ENCODE measurements at places on chromosomes 3 and 15.

DNA sequence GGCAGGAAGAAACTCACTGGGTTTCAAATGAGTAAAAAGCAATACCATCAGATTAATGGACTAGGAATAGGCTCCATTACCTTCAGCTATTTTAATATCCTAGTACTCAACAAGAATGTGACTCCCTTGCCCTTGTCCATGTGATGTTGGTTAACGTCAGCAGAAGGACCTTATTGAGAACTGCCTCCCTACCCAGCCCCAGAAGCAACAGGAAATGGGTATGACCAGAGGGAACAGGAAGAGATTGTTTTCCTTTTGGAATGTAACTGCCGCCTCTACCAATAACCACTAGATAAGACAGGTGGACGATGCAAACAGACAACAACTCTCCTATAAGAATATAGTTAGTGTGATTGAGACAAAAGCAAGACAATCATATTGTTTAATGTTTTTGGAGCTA is 10.4 kb upstream of the MME start:
- no peak for DNase-seq

DNA sequence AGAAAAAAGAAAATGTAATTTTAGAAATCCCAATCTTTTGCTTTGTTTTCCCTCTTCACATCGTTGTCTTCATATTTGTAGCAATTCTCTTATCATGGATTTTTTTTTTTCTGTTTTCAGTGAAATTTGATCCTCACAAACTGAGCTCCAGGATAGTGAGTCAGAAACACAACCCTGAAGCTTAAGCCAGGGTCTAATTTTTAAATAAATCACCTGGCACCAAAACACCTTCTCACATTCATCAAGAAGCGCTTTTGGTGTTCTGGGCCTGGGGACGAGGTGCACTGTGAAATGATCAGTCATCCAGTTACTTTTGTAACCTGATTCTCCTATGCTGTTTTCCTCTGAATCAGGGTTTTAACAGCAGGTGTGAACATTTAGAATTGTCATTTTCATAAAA is 87.7 kb downstream of the REC114 start:
- DNase-seq: no peak

GRCh38 chr3:72418244-72418643 is 430.0 kb downstream of the SHQ1 start:
- DNase-seq: no peak

GRCh38 chr15:76447728-76448441 is 111.3 kb downstream of the ISL2 start:
- DNase-seq: no peak

GRCh38 chr3:160129459-160130061 is 95.7 kb upstream of the C3orf80 start:
- no peak for DNase-seq

All from urinary bladder (tissue), 4 donors.